ENCODE measurements at places on chromosomes 7 and 10. TPM values are rescaled to one million over a fixed set of nuclear protein-coding genes. Genes with fewer than 3 reads are reported as not detected.

Gene HPS6
- total RNA-seq: 37.0 TPM

Gene CPA4
- total RNA-seq: 5.2 TPM

Gene CYP26C1
- not detected for total RNA-seq

Gene HOXA1
- total RNA-seq: 2.5 TPM

Gene CPN1
- total RNA-seq: 0.24 TPM

Gene ZNF518A
- total RNA-seq: 7.9 TPM
